ENCODE measurements at places on chromosomes 7 and 10.

DNA sequence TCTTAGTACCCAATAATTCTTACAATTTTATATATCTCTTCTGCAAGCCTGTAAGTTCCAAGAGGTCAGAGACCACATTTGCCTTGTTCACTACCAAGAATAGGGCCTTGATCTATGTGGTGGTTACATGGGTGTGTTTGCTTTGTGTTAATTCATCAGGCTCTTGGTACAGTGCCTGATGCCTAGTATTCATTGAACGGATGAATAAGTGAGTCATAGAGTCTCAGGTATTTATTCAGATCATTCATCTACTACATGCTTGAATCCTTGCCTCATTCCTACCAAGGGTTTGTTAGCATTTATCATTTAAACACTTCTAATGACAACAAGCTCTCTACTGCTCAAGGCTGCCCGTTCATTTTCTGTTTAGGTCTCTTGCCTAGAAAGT lies 11.3 kb upstream of the SGPL1 start:
- no peak for ATAC-seq

GRCh38 chr7:151058781-151059366 lies 515 bp upstream of the SLC4A2 start:
- ATAC-seq: no peak

- no peak for ATAC-seq
Measured at GRCh38 chr7:101636822-101637623, 7.9 kb upstream of the MYL10 start.

GRCh38 chr10:128526791-128527375 lies 400.7 kb upstream of the MKI67 start:
- ATAC-seq: no peak

- no peak for ATAC-seq
Measured at GRCh38 chr10:7861509-7862120, 43.3 kb downstream of the TAF3 start.

DNA sequence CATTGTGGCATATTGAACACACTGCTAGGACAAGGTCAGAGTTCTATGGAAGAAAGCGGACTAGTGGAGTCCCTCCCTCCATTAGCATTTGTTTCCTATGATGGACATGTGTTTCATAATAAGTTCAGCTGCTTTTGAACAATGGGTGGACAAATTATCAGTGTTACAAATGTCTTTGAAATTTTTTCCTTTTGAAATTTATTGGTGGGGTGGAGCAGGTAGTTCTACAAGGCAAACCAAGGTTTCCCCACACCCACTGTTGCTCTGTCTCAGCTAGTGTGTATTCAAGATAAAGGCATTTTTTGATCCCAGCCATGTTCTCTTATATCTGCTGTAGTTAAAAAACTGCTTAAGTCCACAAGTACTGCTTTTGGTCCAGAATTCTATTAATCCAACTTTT lies 79.9 kb downstream of the MALSU1 start:
- no peak for ATAC-seq

- peak; percentile 99 for ATAC-seq
Measured at GRCh38 chr10:17216217-17216900, 11.7 kb upstream of the VIM start.

DNA sequence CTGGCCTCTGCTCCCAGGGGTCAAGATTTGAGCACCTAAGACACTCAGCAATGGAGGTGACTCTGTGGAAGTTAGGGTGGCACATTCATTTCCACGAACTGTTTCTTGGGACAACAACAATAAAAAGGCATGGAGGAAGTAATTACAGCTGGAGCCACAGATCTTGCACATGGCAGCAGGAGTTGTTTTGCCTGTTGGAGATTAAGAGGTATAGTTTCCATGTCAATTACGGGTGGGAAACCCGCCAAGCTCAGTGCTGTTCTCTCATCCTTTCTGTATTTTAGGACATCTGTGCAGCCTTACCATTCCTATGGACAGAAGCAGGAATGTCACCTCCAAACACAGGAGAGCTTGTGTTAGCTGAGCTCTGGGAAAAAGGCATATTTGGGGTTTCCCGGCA lies 201.2 kb downstream of the SNX10 start:
- ATAC-seq: no peak

GRCh38 chr10:12338981-12339380 lies 10.4 kb upstream of the CAMK1D start:
- no peak for ATAC-seq

DNA sequence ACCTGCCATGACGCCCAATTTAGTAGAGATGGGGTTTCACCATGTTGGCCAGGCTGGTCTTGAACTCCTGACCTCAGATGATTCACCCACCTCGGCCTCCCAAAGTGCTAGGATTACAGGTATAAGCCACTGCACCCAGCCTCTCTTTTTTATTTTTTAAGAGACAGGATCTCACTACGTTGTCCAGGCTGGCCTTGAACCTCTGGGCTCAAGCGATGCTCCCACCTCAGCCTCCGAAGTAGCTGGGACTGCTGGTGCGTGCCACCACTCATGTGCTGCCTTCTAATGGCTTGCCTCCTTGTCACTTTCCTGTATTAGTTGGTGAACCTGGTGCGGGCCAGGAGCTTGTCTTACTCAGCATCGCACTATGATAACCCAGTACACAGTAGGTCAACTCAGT lies 27.0 kb downstream of the KLRG2 start:
- no peak for ATAC-seq

- no peak for ATAC-seq
Measured at GRCh38 chr7:108418946-108419345, 37.3 kb downstream of the NRCAM start.

DNA sequence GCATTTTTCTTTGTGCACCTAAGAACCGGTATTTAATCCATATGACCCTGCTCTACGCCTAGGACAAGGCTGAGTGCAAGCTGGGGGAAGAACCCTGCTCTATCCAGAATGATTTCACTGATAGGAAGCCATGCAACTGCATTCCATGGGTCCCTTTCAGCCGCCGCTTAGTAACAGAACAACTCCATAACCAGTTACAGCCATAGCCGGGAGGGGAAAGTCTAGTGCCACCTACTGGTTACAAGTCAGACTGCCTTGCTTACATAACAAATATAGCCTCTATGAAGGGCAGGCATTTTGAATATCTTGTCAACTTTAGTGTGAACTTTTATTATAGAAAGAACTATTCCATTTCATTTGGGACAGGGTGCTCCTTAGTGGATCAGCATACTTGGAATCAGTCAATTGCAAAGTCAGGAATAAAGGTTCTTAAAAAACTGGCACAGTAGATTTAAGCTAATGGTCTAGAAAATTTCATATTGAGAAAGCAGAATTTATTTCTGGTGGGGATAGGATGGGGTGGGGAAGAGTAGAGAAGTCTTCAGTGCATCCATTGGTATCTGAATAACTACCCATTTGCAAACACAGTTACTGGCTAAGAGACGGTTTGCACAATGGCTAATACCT lies 521.7 kb downstream of the ADRA2A start:
- ATAC-seq: peak; percentile 72

- ATAC-seq: no peak
Measured at GRCh38 chr10:103768345-103768744, 87.0 kb downstream of the SH3PXD2A start.

- peak; percentile 91 for ATAC-seq
Measured at GRCh38 chr10:77873536-77874380, 52.8 kb downstream of the DLG5 start.

DNA sequence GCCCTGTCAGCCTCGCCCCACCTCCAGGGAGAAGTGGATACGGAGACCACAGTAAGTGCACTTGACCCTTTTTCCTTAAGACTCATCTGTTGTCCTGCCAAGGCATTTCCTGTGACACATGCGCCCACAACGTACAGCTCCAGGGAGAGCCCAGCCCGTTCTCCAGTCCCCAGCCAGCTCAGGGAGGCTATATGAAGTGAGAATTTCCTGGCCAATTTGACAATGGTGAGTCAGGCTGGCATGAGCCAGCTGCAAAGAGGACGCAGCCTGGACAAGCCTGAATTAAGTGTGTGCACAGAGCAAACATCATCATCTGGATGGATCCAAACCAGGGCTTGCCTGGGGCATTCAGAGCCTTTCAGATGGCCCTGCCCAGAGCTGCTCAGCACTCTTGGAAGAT lies 244.8 kb downstream of the KCNMA1 start:
- ATAC-seq: no peak

DNA sequence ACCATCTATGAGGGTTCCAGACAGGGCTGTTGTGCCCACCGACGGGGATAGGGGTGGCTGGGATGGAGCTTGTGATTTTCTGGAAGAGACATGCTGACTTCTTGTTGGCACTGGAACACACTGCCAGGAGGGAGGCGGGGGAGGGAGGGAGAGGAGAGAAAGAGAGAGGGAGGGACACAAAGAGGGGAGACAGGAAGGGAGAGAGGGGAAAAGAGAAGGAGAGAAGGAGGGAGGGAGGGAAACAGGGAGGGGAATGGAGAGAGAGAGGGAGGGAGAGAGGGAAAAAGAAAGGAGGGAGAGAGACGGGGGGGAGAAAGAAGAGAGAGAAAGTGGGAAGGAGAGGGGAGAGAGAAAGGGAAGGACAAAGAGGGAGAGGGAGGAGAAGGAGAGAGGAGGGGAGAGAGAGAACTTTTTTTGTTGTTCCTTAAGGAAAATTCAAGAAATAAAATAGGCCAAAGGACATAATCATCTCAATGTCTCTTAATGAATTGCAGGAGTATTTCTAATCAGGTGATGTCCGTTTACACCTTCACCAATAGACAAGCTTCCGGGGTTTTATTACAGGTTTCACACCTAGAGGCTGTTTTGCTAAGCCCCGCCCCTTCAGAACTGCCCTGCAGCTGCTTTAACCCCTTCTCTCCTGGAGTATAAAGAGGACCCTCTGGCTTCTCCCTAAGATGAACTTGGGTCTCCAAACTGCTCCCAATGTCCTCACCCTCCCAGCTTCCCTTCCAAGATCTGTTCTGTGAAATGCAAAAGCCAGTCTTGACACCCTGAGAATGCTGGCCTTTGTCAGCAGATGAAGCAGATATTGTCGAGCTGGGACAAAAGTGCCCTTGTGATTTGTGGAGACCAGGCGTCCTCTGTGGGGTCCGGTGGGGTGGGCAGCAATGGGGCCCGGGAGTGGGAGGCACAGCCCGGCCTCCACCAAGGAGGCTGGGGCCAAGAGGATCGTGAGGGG lies 82.0 kb upstream of the GTF2IRD1 start:
- no peak for ATAC-seq

GRCh38 chr10:124348801-124349200 lies 69.9 kb downstream of the OAT start:
- no peak for ATAC-seq

DNA sequence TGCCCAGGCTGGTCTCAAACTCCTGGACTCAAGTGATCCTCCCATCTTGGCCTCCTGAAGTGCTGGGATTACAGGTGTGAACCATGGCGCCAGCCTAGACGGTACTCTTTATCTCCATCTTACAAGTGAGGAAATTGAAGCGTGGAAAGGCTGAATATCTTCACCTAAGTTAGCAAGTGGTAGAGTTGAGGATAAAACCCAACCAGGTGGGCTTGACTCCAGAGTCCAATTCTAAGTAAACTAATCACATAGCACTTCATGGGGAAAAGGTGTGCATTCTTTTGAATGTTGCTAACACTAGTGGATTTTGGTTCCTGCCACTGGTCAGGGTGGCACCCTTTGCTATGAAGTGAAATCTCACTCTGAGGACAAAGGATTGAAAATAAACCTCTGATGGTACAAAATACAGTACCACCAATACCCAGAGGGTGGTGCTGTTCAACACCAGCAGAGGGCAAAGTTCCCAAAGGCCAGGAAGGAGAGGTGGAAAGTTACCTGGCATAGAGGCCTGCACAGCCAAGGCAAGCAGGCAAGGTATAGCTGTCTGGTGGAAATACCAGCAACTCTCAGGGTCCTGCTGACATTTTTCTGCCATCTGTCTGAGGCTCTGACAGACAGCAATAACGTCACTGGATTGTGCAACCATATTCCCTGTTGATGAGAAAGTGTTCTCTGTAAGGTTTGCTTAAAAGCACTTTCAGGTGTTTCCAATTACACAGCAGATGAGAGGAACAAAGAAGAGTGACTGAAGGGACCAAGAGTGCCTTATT lies 17.6 kb downstream of the ZDHHC16 start:
- ATAC-seq: no peak

DNA sequence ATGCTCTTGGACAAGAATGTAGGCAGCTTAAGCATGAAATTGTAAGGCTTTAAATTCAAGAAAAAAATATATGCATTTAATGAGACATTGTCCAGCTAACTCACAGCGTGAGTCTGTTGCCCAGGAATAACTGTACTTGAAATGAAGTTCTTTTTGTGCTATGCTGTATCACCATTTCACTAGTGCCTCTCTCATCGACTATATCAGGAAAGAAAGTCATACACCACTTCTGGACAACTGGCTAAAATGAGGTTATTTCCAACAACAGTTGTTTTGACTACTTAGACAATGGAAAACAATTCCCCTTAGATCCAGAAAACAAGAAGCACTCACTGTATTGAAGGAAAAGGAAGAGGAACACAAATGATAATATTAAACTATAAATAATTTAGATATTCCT lies 251.8 kb downstream of the CRPPA start:
- ATAC-seq: no peak

Measured in stimulated activated memory B cell treated with anti-CD40 and anti-IgM and Interleukin-4, amounts not matched to agents 10 μg/mL and 1 μg/mL and 100 μg/mL, for 72 hours (primary cell).